ENCODE measurements at places on chromosomes 5 and 9. TPM values are rescaled to one million over a fixed set of nuclear protein-coding genes. Genes with fewer than 3 reads are reported as not detected.

DNA sequence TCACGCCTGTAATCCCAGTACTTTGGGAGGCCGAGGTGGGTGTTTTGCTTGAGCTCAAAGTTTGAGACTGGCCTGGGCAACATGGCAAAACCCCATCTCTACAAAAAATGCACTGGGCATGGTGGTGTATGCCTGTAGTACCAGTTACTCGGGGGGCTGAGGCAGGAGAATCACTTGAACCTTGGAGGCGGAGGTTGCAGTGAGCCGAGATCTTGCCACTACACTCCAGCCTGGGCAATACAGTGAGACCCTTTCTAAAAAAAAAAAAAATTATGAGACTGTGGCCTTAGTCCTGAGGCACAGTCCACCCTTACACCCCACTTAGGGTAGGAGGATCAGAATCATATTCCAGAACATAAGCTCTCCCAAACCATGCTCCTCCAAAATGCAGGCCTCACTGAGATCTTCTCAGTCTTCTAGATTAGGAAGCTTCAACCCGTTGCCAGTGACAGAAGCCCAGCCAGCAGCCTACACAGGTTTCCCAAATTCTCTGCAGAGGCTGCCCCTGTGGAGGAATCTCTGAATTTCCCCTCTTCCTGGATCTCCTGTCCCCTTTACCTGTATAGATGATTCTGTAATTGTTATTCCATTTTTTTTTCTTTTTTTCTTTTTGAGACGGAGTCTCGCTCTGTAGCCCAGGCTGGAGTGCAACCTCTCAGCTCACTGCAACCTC, 77.3 kb downstream of the BASP1 start:
- H3K4me3 ChIP-seq: no peak overlapping the region
- no peak overlapping the region for H3K27ac ChIP-seq
- DNase-seq: no peak
- no peaks in the 10 kb centered on the region for H3K36me3 ChIP-seq

The CDH9 gene
- not detected for total RNA-seq

The PHF19 gene
- 47.8 TPM for total RNA-seq

GRCh38 chr5:10199692-10200091, 50.0 kb downstream of the ATPSCKMT start:
- no peaks in the 10 kb centered on the region for H3K27me3 ChIP-seq
- H3K4me1 ChIP-seq: no peaks in the 10 kb centered on the region
- no peaks in the 10 kb centered on the region for H3K36me3 ChIP-seq
- no peak overlapping the region for H3K4me3 ChIP-seq
- no peak overlapping the region for H3K27ac ChIP-seq

The CTSV gene
- not detected for total RNA-seq
